ENCODE measurements at places on chromosomes 5 and 9.

GRCh38 chr5:56440871-56441740, 208.0 kb upstream of the ANKRD55 start:
- peak; percentile 84 for DNase-seq

DNA sequence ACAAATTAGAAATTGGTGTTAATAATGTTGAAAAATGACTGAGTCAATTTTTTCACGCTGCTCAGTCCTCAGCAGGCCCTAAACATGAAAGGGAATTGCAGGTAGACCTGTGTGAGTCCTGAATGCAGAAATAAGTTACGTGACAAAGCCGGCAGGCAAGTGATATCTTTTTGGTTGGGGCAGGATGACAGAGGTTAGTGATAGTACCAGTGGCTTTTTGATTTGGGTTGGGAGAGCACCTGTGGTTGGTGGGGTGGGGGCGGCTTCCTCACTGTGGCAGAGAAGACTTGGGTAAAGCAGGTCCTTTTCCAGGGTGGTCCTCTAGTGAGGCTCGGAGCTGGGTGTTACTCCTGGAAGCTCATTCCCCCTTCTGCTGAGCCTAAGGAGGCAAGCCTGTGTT, 164.7 kb downstream of the TMEM167A start:
- no peak for DNase-seq

DNA sequence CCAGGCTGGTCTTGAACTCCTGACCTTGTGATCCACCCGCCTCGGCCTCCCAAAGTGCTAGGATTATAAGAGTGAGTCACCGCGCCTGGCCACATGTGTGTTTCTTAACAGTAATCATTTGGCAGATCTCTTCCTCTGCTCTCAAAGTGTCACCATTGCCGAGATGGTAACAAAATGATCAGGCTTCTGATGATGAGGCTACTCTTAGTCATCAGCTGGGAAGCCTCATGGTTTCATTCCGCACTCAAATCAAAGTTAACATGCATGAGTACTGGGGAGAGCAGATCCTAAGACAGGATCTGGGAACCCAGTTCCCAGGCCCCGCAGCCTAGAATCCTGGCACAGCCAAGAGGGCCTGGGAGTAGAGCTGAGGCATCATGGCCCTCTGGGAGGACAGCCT, 27.4 kb downstream of the BARHL1 start:
- peak; percentile 92 for DNase-seq

GRCh38 chr5:129438322-129438721, 21.8 kb upstream of the ADAMTS19 start:
- DNase-seq: no peak

GRCh38 chr5:23740029-23740428, 232.6 kb downstream of the PRDM9 start:
- DNase-seq: no peak

DNA sequence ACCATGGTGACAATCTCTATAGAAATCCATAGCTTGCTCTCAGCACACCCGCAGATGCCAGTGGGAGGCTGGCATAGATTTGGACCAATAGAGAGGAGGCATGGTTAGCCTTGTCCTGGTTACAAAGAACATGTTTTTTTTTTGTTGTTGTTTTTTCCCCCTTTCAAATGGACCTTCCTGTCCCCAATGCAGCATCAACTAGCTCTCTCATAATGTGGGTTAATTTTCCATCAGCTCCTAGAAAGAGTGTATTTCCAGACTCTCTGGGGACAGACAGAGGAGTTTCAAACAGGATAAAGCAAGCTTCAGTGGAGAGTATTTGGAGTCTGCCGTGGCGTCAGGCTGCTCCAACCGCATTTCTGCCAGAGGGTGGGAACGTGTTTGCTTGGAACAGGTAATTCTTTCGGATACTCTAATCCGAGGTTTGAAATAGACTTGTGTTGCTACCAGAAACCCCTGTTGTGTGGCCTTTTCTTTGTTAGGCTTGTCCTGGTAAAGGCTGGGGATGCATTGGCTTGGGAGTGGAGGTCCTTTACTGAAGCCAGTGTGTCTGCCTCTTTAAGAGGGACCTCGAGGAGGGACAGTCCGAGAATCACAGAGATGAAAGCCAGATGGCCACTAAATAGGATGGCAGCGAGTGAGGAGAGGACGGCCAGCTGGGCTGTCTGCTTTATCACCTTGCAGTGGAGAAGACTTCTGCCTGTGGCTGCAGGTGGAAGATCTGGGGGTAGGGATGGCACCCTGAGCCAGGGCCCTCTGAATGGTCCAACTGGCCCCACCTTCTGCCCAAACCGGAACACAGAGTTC, 130.5 kb upstream of the CPEB4 start:
- DNase-seq: no peak
